H1 (cell line): ENCODE measurements at places on chromosomes 2 and 18.

DNA sequence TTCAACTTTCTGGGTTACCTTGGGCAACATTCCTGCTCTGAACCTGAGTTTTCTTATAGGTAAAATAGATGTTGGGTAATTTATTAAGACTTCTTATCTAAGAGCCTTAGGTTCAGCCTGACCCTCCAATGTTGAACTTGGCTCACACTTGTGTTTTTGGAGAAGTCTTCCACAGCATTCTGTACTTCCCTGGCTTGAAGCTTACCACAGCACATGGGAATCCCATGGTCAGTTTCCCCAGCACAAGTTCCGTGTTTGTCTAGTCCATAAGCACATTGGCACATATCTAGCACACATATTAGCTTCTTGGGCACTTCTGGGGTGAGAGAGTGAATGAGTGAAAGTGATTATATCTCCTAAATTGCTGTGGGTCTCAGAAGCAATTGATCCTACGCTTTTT, 782.5 kb upstream of the HS6ST1 start:
- H3K4me3 ChIP-seq, result no peak overlapping the region
- no peaks in the 10 kb centered on the region for H3K4me1 ChIP-seq
- H3K36me3 ChIP-seq, result no peaks in the 10 kb centered on the region
- no peak for DNase-seq

DNA sequence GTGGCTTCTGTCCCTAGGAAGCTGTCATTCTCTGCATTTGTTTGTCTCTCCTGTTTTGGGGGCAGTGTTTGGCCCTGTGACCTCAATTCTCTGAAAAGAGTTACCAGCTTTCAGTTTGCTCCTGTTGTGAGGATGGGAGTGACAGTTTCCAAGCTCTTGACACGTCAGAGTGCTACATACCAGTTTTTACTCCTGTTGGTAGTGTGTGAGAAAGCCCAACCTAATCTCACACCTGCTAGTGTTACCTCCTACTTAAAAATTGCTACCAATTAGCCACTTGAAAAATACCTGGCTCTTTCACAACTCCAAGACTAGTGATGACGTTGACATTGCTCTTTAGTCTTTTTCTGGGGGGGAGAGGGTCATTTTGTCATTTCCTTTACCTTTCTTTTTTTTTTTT, 14.1 kb downstream of the SKA1 start:
- H3K4me3 ChIP-seq, result no peak overlapping the region
- no peak for DNase-seq
- H3K4me1 ChIP-seq, result no peaks in the 10 kb centered on the region
- H3K27ac ChIP-seq, result no peak overlapping the region

DNA sequence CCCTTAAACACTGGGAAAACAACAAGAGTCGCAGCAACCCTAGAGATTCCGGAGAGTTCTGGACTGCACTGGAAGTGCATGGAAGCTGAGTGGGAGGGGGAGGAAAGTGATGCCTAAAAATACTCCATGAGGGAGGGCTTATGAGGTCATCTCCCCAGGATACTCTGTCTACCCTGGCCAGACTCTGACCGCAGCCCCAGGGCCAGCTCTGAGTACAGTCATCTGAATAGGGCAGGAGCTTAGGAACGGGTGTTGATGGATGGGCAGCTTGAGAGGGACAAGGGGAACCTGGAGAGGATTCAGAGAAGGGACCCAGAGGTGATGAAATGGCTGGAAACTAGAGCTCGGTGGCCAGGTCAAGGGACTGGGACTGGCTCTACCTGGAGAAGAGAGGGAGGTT, 79.3 kb upstream of the IGFBP5 start:
- no peak overlapping the region for H3K4me3 ChIP-seq
- H3K36me3 ChIP-seq, result no peaks in the 10 kb centered on the region
- no peak overlapping the region for H3K27ac ChIP-seq
- H3K4me1 ChIP-seq, result no peaks in the 10 kb centered on the region; the same call in 1 of the 2 replicates
- no peaks in the 10 kb centered on the region for H3K27me3 ChIP-seq

DNA sequence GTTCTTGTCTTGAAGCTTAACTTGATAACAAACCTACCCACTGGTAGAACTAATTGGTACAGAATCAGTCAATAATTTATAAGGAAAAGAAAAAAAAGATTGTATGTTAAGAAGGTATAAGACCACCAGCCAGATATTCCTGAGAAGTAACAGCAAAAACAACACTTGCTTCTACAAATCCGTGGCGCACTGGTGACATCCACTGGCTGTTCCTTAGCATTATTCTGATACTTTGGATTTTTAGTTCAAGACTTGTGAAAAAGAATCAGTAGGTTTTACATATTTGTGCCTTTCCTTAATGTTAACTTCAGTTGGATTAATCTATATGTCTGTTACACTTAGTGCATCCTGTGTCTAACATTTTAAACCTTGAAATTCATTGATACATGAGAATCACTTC, 141.8 kb downstream of the GRB14 start:
- no peaks in the 10 kb centered on the region for H3K4me1 ChIP-seq
- H3K27ac ChIP-seq, result no peak overlapping the region
- DNase-seq, result no peak

GRCh38 chr2:219689676-219690628, 62.5 kb downstream of the SLC4A3 start:
- peaks cover under 1% of the 10 kb centered on the region for H3K4me1 ChIP-seq
- no peak for DNase-seq
- no peaks in the 10 kb centered on the region for H3K36me3 ChIP-seq
- no peaks in the 10 kb centered on the region for H3K27me3 ChIP-seq
